ENCODE measurements at places on chromosomes 3 and 15. TPM values are rescaled to one million over a fixed set of nuclear protein-coding genes. Genes with fewer than 3 reads are reported as not detected.

GRCh38 chr3:55245351-55245750 is 241.8 kb downstream of the WNT5A start:
- DNase-seq = no peak
- H3K27me3 ChIP-seq = no peaks in the 10 kb centered on the region
- H3K4me3 ChIP-seq = no peak overlapping the region
- H3K27ac ChIP-seq = no peak overlapping the region
- H3K36me3 ChIP-seq = no peaks in the 10 kb centered on the region

DNA sequence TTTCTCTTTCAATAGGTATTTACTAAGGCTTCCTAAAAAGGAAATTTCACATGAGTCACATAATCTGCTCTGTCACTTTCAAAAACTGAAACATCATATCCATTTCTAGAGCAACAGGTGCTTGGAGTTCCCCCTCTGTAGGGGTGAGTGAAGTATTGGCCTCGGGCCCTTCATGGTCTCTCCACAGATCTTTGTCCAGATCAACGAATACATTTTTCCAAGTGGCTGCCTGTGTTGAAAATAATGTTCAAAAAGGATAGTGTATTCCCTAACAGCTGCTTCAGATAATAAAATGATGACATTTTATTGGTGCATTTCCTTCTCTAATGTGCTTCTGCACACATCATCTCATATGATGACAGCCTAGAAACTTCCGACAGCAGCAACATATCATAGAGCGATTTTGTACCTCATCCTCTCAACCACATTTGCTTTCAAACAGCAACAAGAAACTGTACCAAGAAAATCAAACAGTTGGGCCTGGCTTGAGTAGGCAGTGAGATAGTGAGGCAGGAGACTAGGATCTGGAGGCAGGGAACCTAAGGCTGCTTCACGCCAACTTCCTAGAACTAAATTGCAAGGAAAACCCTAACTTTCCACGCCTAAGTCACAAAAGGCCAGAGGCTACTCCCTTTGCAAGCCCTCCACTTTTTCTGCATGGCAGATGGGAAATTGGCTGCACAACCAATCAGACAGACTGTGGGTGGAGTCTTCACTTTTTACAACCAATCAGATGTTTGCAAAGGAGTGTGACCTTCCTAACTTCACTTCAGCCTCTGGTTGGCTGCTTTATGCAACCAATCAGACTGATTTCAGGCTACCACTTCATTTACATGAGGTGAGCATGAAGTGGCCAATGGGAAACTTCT is 340.2 kb downstream of the LRRC3B start:
- H3K27me3 ChIP-seq = no peaks in the 10 kb centered on the region
- H3K4me3 ChIP-seq = no peak overlapping the region
- H3K36me3 ChIP-seq = no peaks in the 10 kb centered on the region
- H3K27ac ChIP-seq = no peak overlapping the region
- no peaks in the 10 kb centered on the region for H3K4me1 ChIP-seq

DNA sequence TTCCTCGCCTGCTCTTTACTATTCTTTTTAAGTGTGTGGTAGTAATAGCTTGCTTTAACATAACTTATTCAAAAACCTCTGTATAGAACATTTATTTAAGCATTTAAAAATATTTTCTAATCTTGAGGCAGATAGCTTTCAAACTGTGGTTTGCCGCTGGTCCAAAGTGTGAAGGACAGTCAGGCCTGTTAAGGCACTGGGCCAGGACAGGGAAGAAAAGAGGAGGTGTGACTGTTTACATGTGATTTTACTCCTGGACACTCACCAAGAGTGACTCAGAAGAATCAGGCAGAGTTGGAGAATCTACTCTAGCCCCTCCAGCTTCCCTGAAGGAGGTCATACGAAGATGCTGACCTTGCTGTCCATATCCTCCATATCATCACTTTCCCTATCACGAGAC is 44.7 kb downstream of the CEP152 start:
- H3K27ac ChIP-seq = no peak overlapping the region
- H3K4me1 ChIP-seq = no peaks in the 10 kb centered on the region
- peaks cover 66% of the 10 kb centered on the region for H3K36me3 ChIP-seq
- DNase-seq = no peak
- no peaks in the 10 kb centered on the region for H3K27me3 ChIP-seq

DNA sequence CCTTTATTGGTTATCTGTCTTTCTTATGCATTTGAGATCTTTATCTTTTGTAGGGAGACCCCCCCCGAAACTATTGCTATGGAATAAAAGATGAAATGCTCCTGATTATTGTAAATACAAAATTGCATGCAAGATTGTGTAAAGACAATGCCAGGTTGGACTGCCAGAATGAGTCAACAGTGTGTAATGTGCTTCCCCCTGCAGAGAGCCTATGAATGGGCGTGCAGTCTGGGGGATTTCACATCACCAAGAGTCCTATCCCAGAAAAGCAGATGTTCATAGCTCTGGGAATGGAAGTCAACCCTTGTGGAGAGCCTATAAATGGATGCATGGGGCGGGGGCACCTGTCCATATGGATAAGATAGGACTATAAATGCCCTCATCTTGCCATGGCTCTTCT is 584.3 kb downstream of the NSUN3 start:
- no peak for DNase-seq
- H3K27me3 ChIP-seq = no peaks in the 10 kb centered on the region
- H3K4me3 ChIP-seq = no peak overlapping the region

DNA sequence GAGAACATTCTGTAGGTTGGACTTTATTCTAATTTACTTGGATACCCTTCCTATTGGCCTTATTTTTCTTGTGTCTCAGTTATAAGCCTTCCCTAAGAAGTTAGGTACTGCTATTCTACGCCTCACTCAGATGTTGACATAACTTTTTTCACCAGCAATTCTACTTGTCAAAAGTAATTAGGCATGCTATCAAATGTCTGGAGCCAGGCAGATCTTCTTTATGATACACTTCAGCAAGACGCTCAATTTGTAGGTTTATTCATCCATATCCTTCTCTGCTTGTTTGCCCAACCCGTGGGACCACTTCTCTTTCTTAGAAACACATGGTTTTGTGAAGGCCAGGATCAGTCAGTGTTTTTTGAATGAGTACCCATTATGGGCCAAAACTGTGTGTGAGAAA is 36.2 kb upstream of the COL8A1 start:
- H3K4me1 ChIP-seq = no peaks in the 10 kb centered on the region
- H3K27ac ChIP-seq = no peak overlapping the region
- H3K4me3 ChIP-seq = no peak overlapping the region

DNA sequence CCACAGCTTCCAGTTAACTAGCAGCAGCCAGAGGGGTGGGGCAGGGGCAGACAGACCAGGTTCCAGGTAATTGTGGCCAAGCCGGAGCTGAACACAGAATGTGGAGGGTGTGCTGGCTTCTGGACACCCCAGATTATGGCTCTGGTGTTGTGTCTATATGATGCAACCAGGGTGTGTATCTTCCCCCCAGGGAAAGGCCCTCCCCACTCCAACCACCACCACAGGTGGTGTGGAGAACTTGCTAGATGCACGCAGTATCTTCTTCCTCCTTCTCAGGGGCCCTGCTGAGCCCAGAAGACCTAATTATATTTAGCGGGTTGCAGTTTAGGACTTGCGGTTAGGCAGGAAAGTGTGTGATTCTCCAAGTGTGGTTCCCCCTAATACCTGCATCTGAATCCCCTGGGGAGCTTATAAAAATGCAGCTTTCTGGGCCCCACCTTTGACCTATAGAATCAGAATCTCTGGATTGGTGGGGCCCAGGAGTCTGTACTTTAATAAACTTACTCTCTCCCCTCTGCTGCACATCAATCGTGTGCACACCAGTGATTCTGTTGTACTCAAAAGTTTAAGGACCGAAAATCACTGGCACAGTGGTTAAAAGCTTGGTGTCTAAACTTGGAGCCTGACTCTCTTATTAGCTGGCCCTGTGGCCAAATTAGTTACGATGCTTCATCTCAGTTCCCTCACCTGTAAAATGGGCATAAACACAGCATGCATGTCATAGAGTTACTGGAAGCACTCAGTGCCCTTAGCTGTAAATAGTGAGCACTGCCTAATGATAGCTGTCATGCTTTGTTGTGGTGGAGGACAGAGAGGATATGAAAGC is 379.1 kb upstream of the PROK2 start:
- H3K27me3 ChIP-seq = peaks cover 2% of the 10 kb centered on the region
- H3K27ac ChIP-seq = peak overlapping the region; percentile 81
- H3K4me3 ChIP-seq = peak overlapping the region; percentile 64
- no peaks in the 10 kb centered on the region for H3K36me3 ChIP-seq
- H3K4me1 ChIP-seq = peaks cover 52% of the 10 kb centered on the region
- DNase-seq = peak; percentile 53

DNA sequence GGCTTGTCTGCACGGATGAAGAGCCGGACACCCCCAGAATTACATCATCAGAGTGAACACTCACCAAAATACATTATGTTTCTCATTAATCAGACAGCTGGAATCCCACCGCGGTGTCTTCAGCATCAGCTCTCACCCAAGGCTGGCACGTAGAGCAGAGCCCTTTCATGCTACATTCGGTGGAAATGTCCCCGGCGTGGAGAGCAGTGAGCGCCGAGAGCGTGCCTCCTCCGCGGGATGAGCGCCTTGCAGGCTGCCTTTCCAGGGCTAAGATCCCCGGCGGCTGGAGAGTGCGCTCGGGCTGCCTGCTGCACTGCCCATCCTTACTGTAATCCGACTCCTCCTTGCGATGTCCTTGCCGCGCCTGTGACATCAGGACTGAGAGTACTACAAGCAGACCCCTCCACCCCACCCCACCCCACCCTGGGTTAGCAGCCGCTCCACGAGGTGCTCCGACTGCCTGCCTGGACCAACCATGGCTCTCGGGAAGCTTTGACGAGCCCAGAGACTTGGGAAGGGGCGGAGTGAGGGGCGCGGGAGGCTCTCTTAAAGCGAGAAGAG is at the start of gene ZNF385D:
TSS of gene ZNF385D (minus strand) at position 380 of the 561 bp plus-strand sequence. CDS start at position 86, 294 bp downstream.
- no peaks in the 10 kb centered on the region for H3K4me1 ChIP-seq
- no peak within 1 kb of the TSS for H3K27ac ChIP-seq
- H3K27me3 ChIP-seq = peaks cover 7% of the 10 kb centered on the region
- no peak for DNase-seq

- peaks cover 27% of the 10 kb centered on the region for H3K4me1 ChIP-seq
- DNase-seq = no peak
- no peaks in the 10 kb centered on the region for H3K27me3 ChIP-seq
- H3K4me3 ChIP-seq = no peak overlapping the region
These were observed 3.6 kb downstream of the ZBTB38 start for GRCh38 chr3:141371882-141372281.

GRCh38 chr3:53498806-53499641 is 4.6 kb downstream of the CACNA1D start:
- DNase-seq = no peak
- no peak overlapping the region for H3K4me3 ChIP-seq
- H3K27ac ChIP-seq = no peak overlapping the region
- peaks cover 39% of the 10 kb centered on the region for H3K27me3 ChIP-seq
- peaks cover 16% of the 10 kb centered on the region for H3K4me1 ChIP-seq

DNA sequence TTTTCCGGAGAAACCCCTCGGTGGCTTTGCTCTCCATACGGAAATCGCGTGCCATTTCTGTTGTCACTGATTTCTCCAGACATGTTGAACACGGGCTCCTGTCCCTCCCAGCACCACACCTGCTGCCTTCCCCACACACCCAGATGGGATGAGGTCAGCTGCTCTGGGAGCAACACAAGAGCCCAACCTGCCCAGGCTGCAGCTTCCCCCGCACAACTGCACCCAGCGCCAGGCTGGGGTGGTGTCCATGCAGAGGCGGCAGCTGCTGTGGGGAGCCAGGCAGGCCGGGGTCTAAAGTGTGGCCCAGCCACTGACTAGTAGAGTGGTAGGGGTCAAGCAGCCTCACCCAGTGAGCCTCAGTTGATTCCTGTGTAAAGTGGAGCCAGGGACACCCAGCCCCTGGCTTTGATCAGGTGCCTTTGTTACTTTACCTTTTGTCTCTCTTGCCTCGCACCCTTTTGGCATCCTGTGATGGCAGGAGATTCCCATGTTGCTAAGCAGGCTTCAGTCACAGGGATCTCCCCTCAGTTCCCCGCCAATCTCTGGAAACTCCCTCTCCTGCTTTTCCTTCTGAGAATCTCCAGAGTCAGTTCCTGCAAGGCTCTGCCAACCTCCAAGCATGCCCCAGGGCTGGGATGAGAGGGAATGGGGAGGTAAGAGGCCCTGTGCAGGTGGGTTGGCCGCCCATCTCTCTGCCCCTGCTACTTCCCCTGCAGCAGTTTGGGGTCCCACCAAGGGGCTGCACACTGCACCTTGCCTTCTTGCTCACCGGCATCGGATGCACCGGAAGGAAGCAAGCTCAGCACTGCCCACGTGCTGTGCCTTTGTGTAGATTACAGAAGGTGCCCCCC is 91.8 kb upstream of the ALDH1A3 start:
- no peak for DNase-seq
- no peaks in the 10 kb centered on the region for H3K4me1 ChIP-seq
- H3K4me3 ChIP-seq = no peak overlapping the region

DNA sequence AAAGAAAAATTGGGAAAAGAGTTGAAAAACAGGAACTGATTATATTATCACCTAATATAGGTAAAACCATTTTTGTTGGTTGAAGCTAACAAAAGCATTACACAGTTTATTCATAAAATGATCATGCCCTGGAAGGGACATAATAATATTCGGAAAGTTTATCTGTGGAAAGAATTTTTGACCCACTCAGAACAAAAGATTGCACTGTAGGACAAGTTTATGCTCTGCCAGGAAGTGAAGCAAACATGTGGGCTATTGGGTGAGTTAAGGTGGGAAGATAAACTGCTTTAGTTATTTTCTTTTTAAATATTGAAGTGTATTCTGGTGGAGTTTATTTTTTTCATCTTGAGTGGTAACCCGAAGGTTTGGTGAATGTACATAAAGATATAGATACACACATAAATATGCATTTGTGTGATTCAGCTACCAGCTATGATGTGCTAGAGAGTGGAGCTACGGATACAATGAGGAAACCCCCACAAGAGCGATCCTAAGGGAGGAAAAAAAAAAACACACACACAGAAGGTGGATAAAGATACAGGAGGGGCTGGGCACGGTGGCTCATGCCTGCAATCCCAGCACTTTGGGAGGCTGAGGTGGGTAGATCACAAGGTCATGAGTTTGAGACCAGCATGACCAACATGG is 506.4 kb upstream of the THBS1 start:
- DNase-seq = no peak
- H3K36me3 ChIP-seq = no peaks in the 10 kb centered on the region
- H3K4me1 ChIP-seq = no peaks in the 10 kb centered on the region
- H3K27me3 ChIP-seq = no peaks in the 10 kb centered on the region
- no peak overlapping the region for H3K27ac ChIP-seq

The RTP3 gene
- not detected for total RNA-seq

The CCR1 gene
- 0.73 TPM for total RNA-seq

The ANKUB1 gene
- not detected for total RNA-seq

The BCHE gene
- total RNA-seq = not detected

The ATRIP gene
- total RNA-seq = 10.5 TPM

The LDHAL6B gene
- not detected for total RNA-seq

The A4GNT gene
- total RNA-seq = not detected

The GPR156 gene
- 0.24 TPM for total RNA-seq
